CD14-positive monocyte (primary cell): ENCODE measurements at places on chromosomes 3 and 15.

DNA sequence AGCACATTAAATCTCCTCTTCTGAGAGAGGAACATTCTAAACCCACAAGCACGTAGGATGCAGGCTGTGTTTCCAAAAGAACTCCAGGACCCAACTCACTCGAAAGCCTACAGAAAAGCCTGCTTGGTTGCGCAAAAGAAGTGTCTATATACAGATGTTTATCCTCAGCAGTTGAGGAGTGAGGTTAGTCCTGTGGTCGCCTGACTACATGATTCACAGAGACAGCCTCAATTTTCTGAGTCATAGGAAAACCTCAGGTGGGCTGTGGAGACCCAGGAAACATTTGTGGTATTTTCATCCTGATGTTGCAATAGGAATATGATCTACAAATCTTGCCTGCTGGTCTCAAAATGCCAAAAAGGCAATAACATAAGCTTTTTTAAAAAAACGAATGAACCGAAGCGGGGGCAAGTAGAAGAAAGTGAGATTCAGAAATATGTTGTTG is 183.8 kb upstream of the THRB start:
- DNase-seq = peak; percentile 2

DNA sequence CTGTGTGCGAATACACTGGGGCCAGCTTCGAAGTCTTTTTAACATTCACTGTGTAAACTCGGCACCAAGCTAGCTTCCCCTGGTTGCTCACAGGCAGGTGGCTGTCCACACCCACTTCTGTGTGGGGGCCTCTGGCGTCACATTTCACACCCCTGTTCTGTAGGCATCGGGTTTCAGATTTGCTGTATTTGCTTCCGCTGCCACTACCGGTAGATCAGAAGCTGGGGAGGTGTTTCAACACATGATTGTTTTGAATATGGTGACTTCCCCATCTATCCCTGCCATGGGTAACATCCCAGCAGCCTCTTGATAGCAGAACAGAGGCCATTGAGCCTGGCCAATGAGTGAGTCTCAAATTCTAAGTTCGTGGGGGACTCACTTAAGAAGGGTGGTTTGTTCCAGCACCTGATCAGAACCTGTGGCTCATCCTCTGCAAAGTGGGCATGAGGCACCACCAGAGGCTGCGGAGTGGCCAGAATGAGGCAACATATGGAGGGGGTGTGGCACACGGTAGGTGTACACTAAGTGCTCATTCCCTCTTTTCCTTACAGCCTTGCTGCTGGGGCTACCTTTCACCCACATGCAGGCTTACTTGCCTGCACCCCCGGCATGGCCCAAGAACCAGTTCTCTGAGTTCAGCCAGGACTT is 61.5 kb downstream of the IQSEC1 start:
- peak; percentile 94 for DNase-seq

DNA sequence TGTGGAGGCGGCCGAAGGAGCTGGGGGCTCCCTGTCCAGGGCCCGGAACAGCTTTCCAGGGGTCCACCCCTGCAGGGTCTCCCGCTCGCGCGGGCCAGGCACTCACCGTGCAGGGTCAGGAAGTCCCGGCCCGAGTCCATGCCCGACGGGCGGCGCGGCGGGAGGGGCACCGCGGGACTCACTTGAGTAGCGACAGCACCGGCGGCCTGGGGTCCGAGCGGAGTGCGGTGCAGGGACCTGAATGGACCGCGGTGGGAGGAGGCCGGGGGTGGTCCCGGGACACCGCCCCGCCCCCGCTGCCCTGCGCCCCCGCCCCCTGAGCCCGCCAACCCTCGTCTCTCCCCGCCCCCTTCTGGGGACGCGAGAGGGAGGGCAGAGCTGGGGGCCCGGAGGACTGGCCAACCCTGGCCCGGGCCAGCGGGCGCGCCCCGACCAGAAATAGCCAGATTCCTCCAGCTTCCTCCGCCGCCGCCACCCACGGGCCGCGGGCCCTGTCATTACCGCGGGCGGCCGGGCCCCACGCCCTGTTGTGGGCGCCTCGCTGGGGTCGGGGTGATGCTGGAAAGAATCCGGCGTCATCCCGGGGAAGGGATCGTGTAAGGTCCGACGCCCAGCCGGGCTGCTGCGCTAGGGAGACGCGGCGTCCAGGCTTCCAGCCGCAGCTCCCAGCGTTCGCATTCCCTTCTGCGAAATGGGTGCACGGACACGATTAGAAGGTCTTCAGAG is at the start of gene PLCD1:
TSS of gene PLCD1 (minus strand) at position 243 of the 726 bp plus-strand sequence. CDS start at position 140, 103 bp downstream.
- DNase-seq = no peak

DNA sequence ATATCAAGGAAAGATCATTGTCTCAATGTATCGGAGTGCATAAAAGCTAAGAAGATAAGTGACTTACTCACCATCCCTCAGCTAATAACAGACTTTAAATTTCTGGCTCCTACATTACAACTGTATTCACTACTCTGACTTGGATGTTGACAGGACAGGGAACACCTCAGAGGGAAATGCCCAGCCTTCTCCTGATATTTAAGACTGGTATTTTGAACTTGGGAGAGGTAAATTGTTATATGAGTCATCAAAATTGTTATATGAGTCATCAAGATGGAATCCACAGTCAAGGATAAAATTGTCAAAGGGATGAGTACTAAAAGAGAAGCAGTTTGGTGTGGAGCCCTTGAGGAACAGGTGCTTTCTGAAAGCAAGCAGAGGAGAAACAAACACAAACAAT is 961.4 kb downstream of the VGLL3 start:
- no peak for DNase-seq

DNA sequence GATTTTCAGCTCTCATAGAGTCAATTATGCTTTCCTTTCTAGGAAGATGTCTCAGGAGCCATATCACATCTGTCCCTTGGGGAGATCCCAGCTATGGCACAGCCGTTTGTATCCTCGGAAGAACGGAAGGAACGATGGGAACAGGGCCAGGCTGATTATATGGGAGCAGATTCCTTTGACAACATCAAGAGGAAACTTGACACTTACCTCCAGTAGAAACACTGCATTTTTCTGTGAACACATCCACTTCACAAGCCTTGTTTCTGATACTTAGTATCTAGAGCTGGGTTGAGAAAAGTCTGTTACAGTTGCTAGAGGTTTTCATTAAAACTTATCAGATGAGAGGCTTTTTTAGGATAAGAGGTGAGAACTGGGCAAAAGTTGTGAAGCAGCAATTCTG is 35.4 kb downstream of the GYG1 start:
- no peak for DNase-seq

DNA sequence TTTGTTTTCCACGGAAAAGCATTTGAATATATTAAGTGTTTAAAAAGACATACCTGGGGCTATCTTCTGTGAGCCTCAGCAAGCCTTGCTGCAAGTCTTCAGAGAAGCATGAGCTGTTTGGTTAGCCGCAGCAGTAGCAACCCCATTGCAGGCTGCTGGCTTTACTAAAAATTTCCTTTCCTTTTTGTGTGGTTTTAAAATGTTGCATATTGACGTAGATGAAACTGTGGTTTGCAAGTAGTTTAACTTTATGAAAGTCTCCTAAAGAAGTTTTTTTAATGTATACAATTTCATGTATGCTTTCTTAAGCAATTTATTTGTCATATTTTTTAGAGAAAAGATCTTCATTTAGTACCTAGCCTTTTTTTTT is at the start of gene GPR171:
TSS of gene GPR171 (minus strand) at position 166 of the 370 bp plus-strand sequence. CDS start 3,830 bp downstream, outside the sequence.
- DNase-seq = no peak

- no peak for DNase-seq
Observed at GRCh38 chr3:46065750-46066256, 38.5 kb upstream of the XCR1 start.

- DNase-seq = peak; percentile 72
Observed at GRCh38 chr15:99486371-99487336, 79.1 kb upstream of the MEF2A start.

DNA sequence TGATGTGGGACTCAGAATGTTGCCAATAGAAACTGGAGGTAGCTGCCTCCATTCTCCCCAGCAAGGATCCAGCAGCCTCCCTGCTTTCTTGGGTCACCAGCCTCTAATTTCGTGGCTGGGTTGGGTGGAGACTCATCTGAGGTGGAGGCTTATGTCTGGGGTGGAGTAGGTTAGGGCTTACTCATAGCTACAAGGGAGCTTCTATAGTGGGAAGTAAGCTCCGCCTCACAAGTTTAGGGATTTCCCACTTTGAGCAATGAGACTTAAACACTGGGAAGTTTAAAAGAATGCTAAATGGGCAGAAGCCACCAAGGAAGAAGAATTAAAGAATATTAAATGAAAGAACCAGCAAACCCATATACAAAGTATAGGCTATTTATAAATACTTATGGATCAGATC is 63.8 kb downstream of the GJD2 start:
- DNase-seq = no peak

- no peak for DNase-seq
Observed at GRCh38 chr3:197955892-197956477, 4.0 kb upstream of the LMLN start.

DNA sequence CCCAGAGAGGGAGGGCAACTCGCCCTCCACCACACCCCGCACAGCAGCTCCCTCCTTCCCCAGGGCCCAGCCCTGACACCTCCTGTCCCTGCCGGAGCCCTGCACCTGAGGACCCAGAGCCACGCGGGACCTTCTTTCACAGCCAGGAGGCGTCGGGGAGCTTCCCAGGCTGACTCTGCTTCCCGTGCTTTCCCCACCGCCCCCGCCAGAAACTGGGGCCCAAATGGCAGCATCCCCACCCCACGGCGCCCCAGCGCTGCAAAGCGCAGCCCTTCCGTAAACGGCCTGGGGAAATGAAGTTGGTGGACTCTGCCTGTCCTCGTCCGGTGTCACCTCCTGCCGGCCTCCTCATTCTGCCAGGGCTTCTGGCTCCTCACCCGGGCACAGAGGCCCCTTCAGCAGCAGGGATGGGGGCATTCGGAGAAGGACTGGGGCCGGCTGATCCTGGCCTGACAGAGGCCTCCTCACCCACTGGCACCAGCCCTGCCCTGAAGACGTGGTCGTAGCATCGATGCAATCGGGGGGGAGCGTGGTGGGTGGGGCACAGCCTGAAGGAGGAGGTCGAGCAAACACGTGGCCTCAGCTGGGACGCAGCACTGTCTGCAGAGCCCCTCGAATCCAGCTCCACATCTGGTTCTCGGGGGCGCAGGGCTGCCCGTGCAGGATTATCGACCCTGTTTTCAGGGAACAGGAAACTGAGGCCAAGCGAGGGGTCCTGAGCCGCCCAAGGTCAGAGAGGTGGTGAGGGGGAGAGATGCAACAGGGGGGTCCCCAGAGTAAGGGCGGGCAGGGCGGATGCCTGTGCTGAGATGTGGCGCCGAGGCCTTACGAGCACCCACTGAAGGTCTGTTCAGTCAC is 235.4 kb downstream of the XXYLT1 start:
- DNase-seq = no peak

GRCh38 chr3:52983336-52983807 is 62.5 kb downstream of the SFMBT1 start:
- DNase-seq = peak; percentile 58

GRCh38 chr3:13539292-13539638 is 9.7 kb upstream of the FBLN2 start:
- no peak for DNase-seq

DNA sequence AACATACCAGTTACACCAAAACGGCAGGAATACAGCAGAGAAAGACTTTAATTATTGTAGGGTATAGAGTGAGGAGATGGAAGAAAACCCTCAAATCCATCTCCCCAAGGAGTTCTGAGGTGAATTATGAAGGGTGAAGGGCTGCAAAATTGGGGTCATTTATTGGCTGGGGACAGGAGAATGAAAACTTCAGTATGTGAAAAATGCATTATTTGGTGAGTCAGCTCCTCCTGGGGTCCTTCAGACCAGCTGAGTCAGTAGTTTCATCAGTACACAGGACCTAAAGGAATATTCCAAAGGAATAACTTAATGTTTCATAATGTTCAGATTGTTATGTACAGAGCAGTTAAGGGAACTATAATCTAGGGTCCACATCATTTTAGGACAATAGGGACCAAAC is 566.0 kb downstream of the GBE1 start:
- no peak for DNase-seq

- no peak for DNase-seq
Observed at GRCh38 chr3:175057401-175057800, 198.3 kb downstream of the NAALADL2 start.

GRCh38 chr15:65263313-65263712 is 23.4 kb downstream of the PARP16 start:
- DNase-seq = no peak

- no peak for DNase-seq
Observed at GRCh38 chr3:61743686-61744242, 182.4 kb downstream of the PTPRG start.

DNA sequence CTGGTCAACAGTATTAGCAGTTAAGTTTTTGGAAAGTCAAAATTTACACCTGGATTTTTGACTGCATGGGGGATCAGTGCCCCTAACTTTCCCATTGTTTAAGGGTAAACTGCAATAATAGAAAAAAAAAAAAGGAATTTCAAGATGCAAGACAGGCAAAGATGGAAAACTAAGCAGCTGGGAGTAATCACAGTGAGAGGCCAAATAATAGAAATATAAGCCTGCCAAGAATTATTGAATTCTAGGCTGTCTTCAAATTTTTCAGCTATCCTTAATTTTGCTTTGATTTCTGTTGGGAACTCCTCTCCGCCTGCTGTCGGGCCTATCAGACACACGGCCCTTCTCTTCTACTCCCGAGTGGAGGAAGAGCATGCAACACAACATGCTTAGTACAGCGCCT is 215.5 kb upstream of the LMCD1 start:
- DNase-seq = no peak

GRCh38 chr15:64279131-64279530 is 76.8 kb downstream of the CSNK1G1 start:
- no peak for DNase-seq
